ENCODE measurements at places on chromosomes 5 and 9.

DNA sequence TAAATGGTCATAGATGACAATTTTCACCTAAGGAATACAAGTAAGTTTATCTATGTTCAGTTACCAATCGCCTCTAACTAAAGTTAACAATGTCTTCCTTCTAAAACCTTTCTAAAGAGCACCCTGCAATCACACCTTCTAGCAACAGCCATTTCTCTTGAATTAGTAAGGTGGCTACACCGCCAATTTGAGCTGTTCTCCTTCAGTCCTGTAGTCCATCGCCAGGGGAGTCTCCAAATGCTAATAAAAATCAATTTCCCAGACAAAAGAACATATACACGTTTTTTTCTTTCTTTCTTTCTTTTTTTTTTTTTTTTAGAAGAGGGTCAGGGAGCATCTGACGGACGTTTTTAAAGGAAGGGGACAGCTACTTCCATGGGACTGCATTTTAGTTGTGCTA lies 729 bp upstream of the RORB start:
- ATAC-seq: no peak

DNA sequence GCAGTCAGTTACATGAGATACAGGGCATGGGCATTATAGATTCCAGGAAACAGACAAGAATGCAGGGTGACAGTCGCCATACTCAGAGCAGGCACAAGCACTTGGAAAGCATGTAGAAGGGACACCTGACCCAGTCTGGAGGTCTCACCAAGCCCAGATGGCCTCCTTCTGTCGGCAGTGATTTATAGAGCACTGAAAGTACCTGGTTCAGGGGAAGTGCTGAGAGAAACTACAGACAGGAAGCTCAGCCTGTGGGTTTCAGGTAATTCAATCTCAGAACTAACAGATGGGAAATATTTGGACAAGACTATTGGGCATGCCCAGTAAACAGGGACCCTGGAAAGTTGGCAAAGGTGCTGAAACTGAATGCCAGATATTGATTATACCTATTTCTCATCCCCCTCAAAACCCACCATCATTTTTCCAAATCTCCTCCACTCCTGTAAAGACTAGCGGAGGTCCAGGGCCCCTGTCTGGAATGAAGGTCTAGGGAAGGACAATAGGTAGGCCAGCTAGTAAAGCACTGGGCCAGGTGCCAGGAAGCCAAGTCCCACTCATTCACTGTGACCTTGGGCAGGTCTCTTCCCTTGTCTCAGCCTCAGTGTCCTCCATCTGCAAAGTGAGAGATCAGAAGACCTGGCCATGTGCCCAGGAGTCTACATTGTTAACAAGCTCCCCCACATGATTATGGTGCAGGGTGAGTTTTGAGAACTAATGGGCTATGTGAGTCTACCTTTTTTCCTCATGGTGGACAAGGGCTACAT lies 26.9 kb downstream of the KLHL3 start:
- no peak for ATAC-seq

GRCh38 chr5:103260951-103261350 lies 2.4 kb downstream of the MACIR start:
- ATAC-seq: no peak

DNA sequence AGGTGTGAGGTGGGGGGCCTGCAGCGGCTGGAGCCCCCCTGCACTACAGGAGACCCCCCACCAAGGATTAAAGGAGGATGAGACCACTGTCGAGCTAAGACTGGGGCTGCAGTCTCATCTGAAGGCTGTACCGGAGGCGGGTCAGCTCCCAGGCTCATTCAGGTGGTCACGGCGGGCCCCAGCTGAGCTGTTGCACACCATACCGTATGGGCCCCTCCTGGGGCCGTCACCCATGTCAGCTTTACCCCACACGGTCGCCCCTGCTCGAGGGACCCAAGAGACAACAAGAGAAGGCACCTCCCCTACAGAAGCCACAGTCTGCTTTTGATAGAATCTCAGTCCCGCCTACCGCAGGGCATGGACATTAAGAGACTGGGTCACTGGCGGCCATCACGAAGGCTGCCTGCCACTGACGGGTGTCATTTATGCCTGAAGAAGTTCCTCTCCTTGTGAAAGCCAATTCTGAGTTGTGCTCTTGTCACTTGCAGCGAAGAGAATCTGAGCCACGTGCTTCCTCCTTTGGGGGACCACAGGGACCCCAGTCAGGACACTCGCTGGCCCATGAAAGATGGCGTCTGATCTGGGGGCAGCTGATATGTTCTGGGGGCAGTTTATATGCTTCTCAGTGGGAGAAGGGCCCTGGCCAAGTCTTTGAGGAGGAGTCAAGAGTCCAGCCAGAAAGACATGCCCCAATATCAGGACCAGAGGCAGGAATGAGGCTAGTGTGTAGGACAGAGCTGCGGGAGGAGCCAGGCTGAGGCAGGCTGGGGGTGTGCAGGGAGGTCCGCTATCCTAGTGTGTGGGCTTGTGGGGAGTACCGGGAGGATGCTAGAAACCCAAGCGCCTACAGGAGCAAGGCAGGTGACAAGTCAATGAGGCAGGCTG lies 102.4 kb downstream of the ZNF354C start:
- ATAC-seq: no peak

GRCh38 chr5:98608052-98608451 lies 165.4 kb upstream of the RGMB start:
- no peak for ATAC-seq

DNA sequence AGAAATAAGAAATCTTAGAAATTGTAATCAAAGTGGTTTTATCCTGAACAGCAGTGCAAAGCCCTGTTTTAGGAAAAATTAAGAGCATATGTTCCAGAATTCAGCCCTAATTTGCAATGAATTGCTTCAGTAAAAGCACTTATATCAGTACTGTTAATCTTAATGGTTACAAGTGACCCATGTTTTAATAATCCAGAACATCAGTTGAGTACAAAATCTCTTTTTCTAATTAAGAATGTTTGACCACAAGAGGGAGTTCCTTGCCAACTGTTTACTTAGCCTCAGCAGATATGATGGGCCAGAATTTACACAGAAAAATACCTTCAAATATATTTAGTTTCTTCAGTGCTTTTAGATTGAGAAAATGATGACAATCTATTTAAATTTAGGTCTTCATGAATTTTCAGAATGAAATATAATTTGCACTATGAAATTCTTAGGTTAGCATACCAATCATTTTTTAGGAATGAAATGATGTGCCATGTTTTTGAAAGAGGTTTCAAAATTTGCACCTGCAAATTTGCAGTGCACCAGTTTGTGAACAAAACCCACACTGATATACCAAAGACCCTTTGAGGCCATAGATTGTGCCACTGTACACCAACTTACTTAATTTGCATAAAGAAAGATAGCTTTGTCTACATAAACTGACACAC lies 926.3 kb upstream of the ARRDC3 start:
- peak; percentile 51 for ATAC-seq

GRCh38 chr9:71634752-71635151 lies 133.6 kb downstream of the CEMIP2 start:
- ATAC-seq: no peak

DNA sequence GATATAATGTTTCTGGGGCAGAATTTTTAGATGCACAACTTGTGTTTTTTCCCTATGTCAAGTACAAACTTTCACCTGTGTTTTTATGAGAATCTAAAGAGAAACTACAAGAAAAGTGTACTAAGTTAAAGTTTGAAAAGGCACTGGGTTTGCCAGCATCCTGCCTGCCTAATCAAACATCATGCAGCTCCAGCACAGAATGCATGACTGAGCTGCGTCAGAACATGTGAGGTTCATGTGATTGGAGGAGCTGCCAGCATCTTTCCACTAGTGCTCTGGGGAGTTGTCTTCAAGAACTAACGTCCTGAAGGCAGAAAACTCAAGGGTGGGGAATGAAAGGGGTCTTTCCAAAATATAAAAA lies 46.1 kb upstream of the RIC1 start:
- ATAC-seq: no peak

DNA sequence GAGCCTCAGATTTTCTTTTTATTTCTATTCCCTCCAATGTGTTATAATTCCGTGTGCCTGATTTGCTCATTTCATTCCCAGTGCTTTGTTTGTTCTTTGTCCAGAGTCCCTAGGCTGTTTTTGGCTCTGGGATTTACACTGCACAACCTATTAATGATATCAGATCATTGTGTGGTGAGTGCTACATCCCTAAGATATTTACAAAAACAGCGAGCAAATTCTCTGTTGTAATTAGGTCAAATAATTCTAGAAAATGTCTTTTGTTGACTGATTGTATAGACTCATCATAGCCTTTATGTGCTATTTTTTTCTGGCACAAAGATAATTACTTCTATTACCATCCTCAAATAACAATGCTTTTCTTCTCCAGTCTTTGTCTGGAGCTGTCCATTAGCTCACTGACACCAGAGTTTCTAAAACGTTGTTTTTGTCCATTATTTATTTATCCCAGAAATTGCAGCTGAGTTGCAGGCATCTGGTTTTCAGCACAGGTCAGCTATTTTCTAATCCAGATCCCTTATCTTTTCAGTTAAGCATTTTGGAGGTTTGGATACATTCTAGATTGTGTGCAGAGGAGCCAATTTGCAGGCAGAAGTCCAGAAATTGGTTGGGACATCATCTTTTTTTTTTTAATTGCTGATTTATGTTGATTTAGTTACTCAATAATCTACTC lies 379.9 kb upstream of the DMAC1 start:
- ATAC-seq: no peak

DNA sequence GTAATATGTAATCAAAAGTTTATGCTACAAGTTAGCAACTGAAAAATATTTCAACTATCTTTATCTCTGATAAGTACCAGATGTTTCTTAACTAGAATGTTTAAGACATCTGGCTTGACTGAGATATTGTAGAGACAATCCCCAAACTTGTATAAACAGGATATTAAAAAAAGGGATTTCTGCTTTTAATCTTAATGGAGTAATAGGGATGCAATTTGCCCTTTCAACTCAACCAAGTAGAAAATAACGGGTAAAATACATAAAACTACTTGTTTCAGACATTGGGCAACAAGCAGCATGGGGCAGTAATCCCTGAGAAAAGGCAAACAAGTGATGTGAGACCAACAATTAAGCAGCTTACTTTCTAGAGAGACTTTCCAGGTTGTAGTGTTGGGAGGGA lies 9.4 kb upstream of the ADAMTS12 start:
- ATAC-seq: no peak

DNA sequence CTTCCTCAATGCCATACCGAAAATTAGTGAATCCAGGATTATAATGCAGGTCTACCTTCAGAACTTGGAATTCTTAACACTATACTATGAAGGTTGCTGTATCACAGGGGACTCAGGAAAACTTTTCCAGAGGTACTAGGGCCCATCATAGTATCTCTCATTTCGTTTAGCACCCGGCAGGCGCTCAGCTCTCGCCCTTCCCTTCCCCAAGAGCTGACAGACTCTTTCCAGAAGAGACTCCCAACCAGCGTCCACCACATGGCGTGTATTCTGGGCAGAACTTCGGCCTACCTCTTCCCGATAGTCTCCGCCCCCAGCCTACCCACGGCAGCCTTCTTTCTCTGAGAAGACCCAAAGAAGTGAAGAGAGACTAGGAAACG lies 271 bp downstream of the NOL8 start:
- no peak for ATAC-seq

DNA sequence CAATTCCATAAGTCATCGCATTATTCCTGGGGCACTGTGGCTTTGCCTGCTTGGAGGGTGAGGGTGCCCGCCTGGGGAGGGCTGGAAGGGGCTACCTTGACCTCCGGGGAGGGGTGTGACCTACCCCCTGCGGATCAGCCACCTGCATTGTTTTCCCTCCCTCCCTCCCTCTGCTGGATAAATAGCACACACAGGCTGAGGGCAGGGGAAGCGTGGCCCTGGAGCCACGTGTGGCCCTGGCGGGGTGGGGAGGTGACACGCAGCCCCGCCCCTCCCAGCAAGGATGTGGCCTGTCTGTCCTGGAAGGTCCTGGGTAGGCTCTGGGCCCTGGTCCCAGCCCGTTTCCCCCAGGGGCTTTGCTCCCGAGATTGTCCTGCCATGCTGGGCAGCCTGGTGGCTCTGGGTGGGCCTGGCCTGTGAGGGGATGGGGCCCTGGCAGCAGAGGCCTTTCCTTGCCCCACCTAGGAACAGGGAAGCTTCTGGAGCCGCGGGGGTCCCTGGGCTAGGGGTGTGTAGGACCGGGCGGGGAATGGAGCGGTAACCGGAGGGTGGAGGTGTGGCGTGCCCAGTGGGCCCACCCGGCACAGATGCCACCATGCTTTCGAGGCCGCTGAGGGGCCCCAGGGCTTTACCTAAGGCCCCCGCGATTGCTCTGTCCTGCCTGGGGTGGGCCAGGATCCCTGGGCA lies 33.4 kb downstream of the RXRA start:
- no peak for ATAC-seq

DNA sequence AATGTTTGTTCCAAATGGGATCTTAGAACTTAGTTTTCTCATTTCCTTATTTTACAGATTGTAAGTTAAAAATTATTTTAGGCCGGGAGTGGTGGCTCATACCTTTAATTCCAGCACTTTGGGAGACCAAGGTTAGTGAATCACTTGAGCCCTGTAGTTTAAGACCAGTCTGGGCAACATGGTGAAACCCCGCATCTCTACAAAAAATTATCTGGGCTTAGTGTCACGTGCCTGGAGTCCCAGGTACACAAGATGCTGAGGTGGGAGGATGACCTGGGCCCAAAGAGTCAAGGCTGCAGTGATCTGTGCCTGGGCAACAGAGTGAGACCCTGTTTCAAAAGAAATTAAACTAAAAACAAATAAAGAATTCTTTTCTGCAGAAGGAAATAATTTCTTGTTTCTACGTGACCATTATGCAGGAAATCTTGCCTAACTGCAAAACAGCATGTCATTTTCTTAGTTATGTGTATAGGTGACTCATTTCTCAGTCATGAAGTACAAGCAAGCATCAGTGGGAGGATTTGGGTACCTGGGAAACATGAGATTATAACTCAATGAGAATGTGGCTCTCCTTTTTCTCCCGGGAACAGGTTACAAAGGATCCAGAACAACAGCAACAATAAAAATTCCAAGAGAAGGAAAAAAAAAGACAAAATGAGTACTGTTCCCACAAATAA lies 375.1 kb upstream of the ST8SIA4 start:
- no peak for ATAC-seq

DNA sequence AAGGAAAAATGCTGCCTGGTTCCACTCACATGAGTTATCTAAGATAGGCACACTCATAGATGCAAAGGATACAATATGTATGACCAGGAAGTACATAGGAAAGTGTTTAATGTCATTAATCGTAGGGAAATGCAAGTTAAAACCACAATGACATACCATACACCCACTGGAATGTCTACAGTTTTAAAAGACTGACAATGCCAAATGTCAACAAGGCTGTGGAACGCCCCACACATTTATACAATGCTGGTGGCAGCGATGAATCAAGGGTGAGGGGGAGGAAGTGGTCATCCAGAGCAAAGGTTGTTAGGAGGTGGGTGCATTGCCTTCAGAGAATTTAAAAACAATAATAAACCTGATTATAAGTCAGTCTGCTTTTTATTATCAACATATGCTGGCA lies 437.8 kb downstream of the ARHGEF28 start:
- no peak for ATAC-seq

- ATAC-seq: no peak
These were observed 275.0 kb downstream of the ARHGEF28 start for GRCh38 chr5:73901043-73901442.

GRCh38 chr9:127570533-127571111 lies 41.5 kb upstream of the STXBP1 start:
- no peak for ATAC-seq

- ATAC-seq: no peak
These were observed 159.9 kb downstream of the LURAP1L start for GRCh38 chr9:12934545-12935272.
